ENCODE measurements at places on chromosomes 6 and 20.

GRCh38 chr6:87396595-87397392 is 11.0 kb upstream of the CFAP206 start:
- no peak for DNase-seq

DNA sequence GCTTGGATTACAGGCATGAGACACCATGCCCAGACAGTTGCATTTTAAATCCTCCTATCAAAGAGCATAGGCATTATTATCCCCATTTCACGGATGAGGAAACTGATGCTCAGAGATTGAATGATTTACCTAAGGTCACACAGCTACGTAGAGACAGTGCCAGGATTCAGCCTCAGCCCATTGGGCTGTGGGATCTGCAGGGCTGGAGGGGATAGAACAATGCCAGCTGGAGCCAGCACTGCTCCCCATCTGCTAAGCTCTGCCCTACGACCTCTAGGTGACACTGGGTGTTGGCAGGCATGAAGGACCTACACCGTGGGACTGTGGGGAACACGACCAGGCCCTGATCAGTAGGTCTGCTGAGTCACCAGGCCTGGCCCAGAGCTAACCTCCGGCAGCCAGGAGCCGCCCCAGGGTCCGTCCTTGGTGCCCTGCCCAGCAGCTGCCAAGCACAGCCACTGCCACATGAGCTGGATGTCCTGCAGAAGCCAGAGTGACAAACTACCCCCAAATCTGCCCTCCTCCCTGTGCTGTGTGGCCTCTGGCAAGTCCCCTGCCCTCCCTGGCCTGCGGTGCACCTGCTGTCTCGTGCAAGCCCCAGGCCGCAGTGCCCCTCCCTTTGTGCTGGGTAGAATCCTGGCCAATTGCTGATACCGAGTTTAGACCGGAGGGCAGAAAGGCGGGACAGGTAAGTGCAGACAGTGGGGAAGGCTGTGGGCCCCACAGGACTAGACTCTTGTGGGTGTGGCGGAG is 47.6 kb upstream of the PTGIS start:
- DNase-seq: no peak

DNA sequence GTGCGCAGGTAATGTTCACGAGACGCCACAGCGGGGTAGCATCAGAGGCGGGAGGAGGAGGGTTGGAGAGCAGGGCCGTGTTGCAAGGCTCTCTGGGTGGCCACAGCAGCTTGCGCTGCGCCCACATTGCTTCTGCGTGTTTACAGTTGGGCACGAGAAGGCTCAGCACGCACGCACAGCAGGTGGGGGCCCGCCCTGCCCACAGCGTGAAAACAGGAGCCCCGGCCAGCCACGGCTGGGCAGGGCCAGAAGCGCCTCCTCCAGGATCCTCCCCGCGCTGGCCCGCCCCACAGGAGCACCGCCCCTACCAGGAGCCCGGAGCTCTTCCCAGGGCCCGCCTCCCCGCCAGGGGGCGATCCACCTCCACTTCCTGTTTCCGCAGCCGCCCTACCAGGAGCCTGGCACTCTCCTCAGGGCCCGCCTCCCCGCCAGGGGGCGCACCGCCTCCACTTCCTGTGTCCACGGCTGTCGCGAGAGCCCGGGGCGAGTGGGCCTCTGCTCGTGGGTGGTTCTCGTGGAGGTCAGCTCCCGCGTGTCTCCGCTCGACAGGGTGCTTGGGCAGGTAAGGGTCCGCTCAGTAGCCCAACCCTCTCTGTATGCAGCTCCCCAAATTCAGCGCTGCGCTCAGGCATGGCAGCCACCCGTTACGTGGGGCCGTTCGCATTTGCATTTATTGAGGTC is at the start of gene FAM50B:
FAM50B (plus strand) TSS at position 449 of the 681 bp plus-strand sequence. CDS start 439 bp downstream, outside the sequence.
- peak; percentile 91 for DNase-seq

DNA sequence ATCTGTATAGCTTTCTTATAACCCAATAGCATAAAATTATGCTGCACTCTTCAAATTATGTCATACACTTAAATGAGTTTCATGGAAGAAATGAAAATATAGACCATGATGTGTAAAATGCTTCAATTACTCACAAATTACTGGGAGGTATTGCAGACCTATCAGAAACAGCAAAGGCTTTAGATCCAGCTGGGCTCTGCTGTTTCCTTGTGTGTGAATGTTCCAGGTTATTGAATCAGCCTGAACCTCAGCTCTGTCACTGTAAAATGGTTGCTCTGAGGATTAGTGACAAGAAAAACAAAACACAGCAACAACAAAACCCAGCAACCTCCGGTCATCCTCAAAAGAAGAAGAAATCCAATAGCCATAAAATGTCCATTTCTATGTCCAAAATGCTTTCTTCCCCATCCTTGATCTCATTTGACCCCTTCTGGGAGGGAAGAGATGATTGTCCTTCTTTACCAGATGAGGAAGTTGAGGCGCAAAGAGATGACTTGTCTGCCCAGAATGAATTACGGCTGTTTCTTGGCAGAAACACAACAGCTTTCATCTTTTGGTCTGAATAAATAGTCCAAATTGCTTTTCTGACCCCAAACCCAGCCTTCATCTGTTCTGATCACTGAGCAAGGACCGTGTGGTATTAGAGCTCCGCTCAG is 42.2 kb upstream of the TGM6 start:
- no peak for DNase-seq

- no peak for DNase-seq
These were observed at the start of gene ALDH8A1 for GRCh38 chr6:134949927-134950326. ALDH8A1 (minus strand) TSS chr6:134950101; CDS start chr6:134950053, 48 bp downstream.

- no peak for DNase-seq
These were observed 24.5 kb downstream of the CDYL start for GRCh38 chr6:4800662-4801061.

DNA sequence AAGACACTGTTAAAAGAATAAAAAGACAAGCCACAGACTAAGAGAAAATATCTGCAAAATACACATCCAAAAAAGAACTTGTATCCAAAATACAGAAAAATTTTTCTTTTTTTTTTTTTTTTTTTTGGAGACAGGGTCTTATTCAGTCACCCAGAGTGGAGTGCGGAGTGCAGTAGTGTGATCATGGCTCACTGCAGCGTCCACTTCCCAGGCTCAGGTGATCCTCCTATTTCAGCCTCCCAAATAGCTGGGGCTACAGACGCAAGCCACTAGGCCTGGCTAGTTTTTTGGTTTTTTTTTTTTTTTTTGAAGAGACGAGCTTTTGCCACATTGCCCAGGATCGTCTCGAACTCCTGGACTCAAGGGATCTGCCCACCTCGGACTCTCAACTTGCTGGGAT is 3.1 kb downstream of the ZUP1 start:
- no peak for DNase-seq

GRCh38 chr20:17504898-17505635 is 26.1 kb downstream of the BFSP1 start:
- peak; percentile 69 for DNase-seq

GRCh38 chr6:47780510-47781356 is 1.1 kb upstream of the OPN5 start:
- DNase-seq: peak; percentile 41

DNA sequence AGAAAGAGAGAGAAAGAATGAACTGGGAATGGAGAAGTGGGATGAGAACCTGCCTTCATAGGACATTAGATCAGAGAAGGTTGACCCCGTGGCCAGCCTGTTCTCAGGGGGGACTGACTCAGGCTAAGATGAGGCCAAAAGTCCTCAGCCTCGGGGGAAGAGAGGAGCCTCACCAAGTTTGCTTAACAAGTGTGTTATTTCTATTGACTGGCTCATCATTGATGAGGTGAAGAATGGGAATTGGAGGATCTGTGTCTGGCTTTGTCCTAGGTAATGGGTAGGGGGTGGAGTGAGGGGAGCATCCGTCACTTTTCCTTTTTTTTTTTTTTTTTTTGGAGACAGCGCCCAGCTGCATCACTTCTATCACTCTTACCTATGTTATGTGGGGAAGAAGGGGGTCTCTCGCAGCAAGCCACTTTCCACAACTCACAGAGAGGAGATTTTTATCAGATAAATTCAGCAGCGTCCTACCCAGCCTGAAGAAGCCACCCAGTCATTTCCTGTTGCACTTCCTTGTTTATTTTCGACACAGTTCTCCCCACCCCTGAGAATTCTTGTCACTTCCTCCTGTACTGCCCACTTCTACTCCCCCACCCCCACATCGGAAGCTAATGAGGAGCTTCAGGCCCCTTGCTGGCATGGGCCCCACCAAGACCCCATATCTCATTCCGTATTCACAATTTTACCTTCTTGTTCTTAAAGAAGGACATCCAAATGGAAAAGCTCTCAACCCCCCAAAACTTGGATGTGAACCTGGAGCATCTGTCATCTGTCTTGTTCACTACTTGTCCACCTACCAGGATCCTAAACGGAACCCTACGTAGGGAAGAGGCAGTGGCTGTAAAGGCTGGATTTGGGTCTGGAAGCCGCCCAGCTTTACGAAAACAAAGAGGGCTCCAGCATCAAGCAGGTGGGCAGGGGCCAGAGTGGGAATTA is 2.8 kb upstream of the RNASET2 start:
- DNase-seq: peak; percentile 77

- no peak for DNase-seq
These were observed 622.3 kb upstream of the ARID1B start for GRCh38 chr6:156154896-156155295.

- no peak for DNase-seq
These were observed 49.6 kb downstream of the SLC2A12 start for GRCh38 chr6:134002821-134003220.

- DNase-seq: no peak
These were observed 351.0 kb downstream of the BCKDHB start for GRCh38 chr6:80457439-80457933.

GRCh38 chr20:48220033-48220633 is 434.9 kb upstream of the SULF2 start:
- no peak for DNase-seq

GRCh38 chr20:64065974-64066343 is 3.0 kb downstream of the TCEA2 start:
- DNase-seq: peak; percentile 73

- DNase-seq: no peak
These were observed 215.5 kb downstream of the ZDHHC14 start for GRCh38 chr6:157596461-157596860.

GRCh38 chr20:49863666-49864065 is 51.0 kb downstream of the SLC9A8 start:
- DNase-seq: no peak

DNA sequence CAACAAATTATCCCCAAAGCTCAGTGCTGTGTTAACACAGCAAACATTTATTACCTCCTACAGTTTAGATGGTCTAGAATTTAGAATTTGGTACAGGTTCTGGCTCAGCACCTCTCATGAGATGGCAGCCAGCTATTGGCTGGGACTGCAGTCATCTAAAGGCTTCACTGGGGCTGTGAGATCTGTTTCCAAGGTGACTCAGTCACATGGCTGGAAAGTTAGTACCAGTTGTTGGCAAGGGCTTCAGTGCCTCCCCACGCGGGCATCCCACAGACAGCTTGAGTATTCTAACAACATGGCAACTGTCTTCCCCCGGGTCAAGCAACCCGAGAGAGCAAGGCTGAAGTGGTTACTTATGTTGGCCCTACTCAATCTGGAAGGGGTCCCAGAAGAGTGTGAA is 44.8 kb upstream of the F13A1 start:
- no peak for DNase-seq

- DNase-seq: no peak
These were observed 6.5 kb downstream of the IP6K3 start for GRCh38 chr6:33740204-33740608.

DNA sequence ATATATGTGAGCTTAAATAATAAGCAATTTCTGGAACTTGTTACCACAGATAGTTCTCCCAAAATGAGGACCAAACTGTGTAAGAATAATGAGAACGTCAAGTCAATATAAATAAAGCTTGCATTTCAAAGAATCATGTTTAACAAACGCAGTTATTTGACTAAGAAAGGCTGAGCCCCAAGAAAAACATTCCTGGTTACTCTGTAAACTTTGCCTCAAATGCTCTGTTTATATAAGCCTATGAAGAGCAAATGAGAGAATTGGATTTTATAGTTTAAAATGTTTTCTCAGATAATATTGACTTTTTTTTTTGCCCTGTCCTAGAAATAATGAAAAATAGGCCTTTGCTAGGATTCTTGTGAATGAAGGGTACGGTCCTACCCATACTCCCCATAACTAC is 81.3 kb downstream of the C6orf52 start:
- DNase-seq: no peak

DNA sequence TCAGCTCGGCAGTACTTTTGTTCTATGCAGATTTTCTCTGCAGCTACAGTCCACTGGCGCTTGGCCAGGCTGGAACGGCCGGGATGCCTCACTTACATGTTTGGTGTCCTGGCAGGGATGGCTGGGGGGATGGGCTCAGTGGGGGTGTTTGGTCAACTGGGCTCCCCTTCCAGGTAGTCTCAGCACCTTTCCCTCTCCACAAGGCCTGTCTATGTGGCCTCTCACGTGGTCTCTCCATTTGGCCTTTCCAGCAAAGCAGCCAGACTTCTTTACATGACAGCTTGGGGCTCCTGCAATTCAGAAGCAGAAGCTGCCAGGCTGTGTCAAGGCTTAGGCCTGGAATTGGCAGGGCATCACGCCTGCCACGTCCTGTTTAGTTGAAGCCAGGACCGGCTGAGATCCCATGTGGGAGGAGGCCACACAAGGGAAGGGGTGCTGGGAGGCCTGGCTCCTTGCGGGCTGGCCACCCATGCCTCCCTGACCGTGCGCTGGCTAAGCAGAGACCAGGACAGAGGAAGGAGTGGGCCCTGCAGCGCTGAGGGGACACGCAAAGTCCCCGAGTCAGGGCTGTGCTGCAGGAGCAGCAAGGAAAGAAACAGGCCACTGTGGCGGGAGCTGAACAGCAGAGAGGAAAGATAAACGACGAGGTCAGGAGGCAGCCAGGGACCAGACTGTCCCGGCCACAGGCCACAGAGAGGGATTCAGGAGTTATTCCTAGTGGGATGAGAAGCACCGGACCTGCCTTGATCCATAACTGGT is 38.9 kb downstream of the MGME1 start:
- no peak for DNase-seq

GRCh38 chr6:89828988-89829471 is 650 bp upstream of the CASP8AP2 start:
- DNase-seq: no peak

DNA sequence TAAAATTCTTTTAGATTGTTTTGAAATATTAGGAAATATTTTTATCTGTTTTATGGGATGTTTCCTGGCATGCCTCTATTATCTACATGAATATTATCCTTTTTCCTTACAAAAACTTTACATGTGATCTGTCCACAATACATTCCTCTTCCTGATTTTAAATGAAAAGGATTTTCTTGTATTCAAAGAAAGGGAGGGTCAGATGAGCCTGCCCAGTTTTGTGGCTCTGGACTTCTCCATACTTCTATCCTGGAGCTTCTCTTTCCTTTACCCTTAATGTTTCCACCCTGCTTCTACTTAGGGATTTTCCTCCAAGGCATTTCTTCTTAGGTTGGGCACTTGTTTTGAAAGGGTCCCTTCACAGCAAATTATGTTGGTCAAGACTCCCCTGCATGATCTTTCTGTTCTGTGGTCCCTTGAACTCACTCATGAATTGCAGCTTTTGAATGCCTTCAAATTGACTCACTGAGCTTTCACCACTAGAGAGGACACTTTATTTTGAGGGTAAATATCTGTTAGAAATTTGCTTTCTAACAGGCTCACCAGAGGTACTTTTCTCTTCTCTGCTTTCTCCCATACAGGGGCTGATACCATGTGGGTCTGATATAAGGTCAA is 104.9 kb downstream of the CENPW start:
- no peak for DNase-seq

- no peak for DNase-seq
These were observed 303.8 kb upstream of the THEMIS start for GRCh38 chr6:128204616-128205015.
